ENCODE measurements at places on chromosomes 2 and 18.

DNA sequence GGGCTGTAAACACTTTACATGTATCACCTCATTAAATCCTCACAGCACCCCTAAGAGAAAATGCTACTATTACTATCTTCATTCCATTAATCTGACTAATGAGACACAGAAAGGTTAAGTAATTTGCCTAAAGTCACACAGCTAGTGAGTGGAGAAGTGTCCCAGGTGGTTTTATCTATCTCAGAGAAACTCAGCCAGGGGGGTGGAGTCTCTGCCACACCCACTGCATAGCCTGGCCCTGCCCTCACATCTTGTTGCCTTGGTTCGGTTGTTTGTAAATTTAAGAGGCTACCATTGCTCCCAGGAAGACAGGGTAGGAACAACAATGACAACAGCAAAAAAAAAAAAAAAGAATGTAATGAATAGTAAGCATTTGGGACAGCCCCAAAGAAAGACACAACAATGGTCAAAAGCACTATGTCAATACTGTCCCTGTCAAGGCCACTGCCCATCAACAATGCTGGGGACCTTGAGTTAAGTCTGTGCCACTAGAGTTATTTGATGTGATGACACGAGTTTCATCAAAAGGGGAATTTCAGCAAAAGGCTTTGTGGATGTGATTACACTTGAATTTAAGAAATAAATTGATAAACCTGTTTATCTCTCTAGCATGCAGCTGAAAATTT, 17.5 kb downstream of the CYRIA start:
- DNase-seq, result no peak

DNA sequence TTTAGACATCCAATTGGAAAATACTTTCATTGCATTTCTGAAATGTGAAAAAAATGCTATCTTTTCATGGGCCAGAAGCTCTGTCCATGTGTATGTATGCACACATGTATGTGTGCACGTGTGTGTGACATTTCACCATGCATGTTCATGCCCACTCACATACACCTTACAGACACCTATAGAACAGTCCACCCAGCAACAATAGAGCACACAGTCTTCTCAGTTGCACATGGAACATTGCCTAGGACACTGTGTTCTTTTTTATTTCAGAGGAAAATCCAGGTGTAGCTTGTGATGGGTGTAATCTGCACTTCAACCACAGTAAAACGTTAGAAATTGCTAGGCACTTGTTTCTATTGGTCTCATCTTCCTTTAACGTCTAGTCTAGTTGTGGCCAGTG, 114.8 kb upstream of the RGPD4 start:
- no peak for DNase-seq

DNA sequence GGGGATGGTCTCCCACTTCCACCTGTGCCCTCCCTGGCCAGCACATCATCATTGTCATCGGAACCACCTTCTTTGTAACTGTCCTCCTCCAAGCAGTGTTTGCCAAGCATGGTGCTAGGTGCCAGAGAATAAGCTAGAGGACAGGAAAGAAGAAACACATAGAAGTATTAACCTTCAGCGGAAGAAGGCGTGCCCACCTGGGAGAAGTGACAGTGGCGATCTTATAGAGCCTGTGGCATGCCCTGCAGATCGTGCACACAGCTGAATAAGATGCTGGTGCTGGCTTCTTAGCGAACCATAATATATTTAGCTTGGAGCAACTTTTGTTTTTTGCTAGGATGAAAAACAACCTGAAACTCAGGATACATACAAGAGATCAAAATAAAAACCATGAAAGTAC, 148.0 kb downstream of the FAM210A start:
- no peak for DNase-seq

DNA sequence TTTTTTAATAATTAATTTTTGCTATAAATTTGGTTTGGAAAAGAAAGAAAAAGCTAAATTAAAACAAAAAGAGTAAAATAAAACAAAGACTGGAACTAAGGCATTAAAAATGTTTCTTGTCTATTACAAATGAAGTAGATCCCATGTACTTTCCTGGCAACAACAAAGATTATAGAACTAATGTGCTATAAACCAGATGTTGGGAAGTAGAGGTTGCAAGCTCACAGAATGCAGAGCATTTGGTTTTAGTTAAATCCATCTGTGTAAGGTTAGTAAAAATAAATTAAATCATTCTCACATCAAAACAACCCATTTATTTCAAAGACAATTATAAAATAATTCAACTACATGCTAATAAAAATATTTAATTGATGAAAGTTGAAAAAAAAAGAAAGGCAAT, 157.2 kb upstream of the ZC3H15 start:
- DNase-seq, result no peak

- DNase-seq, result no peak
These were observed 3.1 kb downstream of the NEU2 start for GRCh38 chr2:233035426-233036161.
